ENCODE measurements at places on chromosomes 5 and 9.

GRCh38 chr9:134592018-134592818 is 49.4 kb upstream of the COL5A1 start:
- no peak for DNase-seq

DNA sequence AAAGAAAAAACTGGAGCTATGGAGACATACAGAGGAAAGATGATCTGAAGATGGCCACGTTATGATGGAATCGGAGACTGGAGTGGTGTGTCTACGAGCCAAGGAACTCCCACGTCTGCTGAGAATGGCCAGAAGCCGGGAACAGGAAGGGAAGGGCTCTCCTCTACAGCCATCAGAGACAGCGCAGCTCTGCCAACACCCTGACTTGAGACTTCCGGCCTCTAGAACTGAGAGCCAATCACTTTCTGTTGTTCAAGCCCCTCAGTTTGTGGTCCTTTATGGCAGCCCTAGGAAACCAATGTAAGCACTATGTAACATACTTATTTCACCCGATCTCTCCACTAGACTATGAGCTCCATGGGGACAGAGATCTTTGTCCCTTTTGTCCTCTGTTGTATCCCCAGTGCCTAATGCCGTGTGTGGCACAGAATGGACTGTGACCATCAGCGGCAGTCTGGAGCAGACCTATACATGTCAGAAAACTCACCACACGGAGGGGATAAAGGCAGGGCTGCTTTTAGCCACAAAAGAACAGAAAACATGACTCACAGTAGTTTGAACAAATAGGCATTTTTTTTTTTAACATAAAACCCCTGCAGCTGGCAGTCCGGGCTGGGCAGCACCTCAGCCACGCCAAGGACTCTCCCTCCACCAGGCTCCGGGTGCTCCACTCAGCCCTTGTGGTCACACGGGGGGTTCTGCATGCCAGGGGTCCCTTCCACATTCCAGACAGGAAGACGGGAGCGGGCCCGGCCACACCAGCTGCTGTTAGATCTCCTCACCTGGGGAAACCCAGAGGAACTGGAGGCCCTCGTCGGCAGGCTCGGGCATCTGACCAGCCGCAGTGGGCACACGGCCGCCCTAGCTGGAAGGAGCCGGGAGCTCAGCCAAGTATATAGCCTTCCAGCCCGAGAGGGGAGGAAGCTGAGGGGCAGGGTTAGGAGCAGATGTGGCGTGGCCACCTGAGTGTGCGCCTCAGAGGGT is 16.1 kb upstream of the MXD3 start:
- no peak for DNase-seq

DNA sequence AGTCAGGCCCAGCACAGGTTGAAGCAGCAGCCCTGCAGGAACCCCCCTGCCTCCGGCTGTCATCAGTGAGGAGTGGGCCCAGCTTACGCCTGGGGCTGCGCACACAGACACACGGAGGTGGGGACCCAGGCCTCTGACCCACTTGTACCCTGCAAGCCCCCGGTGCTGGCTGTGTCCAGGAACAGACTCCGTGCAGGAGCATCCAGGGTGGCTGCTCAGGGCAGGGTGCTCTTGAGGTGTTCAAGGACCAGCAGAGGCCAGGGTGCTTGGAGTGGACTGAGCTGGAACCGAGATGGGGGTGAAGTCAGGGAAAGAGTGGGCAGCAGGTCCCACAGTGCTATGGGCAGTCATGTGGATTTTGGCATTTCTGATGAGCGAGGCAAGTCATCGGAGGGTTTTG is 199.5 kb downstream of the CACNA1B start:
- DNase-seq, result no peak

GRCh38 chr5:170319301-170319700 is 21.7 kb upstream of the LCP2 start:
- DNase-seq, result no peak

- DNase-seq, result no peak
These were observed at the start of gene IL11RA for GRCh38 chr9:34651876-34652601. Gene IL11RA (plus strand): TSS chr9:34652185. CDS start chr9:34655218, 3,033 bp downstream.
